Right hindlimb (tissue), 1 donor: ENCODE measurements at places on chromosomes 7 and 10.

- no peak for DNase-seq
Measured at GRCh38 chr7:36894190-36894589, 169.9 kb upstream of the AOAH start.

DNA sequence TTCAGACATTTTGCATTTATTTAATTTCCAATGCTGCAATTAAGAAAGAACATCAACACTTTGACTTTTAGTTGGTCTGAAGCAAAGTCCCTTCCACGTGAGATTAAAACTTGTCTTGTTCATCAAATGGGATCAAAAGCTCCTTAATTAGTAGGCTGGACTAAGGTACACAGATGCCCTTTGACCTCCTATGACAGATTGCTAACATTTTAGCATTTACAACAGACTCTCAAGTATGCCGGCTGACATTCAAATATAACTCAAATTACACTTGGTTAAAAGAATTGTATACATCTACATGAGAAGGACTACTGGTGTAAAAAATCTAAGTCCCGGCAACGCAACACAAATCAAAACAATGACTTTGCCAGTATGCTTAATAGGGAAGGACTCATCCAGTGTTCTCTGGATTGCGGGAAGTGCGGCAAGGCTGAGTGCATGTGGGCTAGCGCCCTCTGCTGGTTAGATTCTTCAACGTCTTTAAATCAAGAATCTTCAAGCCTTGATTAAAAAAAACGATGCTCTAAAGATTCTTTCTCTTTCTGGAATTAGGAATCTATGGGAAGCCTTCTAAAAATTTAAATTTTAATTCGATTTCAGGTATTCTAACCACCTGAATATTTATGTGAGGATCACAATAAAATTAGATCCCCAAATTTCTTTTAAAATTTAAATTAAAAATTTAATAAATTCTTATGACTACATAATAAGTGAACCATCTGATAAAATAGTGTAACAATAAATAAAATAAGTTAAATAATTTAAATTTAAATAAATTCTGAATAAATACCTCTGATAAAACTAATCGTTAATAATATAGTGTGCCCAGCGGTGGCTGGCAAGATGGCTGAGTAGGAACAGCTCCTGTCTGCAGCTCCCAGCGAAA, 444.7 kb downstream of the DGKB start:
- DNase-seq = peak; percentile 74

GRCh38 chr10:80290474-80291220, 1.2 kb upstream of the MAT1A start:
- DNase-seq = no peak

GRCh38 chr7:156429514-156429913, 211.1 kb upstream of the RNF32 start:
- DNase-seq = no peak

- no peak for DNase-seq
Measured at GRCh38 chr7:101941481-101942383, 124.3 kb downstream of the CUX1 start.

- DNase-seq = peak; percentile 16
Measured at GRCh38 chr7:128887169-128888038, 23.1 kb downstream of the KCP start.

GRCh38 chr7:33075818-33076518, 13.4 kb upstream of the NT5C3A start:
- DNase-seq = no peak

- no peak for DNase-seq
Measured at GRCh38 chr7:51198654-51199053, 118.0 kb downstream of the COBL start.

GRCh38 chr10:36783400-36783799, 342.0 kb upstream of the ANKRD30A start:
- no peak for DNase-seq

DNA sequence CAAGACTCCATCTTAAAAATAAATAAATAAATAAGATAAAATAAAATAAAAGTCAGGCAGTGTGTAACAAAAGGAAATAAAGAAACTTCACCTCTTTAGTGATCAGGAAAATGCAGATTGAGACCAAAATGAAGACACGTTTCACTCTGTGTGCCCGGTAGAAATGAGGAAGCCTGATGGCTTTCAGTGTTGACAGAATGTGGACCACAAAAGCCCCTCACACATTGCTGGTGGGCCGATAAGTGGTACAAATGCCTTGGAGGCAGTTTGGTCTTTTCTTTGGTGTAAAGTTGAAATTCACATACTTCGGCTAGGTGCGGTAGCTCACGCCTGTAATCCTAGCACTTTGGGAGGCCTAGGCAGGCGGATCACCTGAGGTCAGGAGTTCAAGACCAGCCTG, 44.5 kb upstream of the PFKFB3 start:
- DNase-seq = no peak

DNA sequence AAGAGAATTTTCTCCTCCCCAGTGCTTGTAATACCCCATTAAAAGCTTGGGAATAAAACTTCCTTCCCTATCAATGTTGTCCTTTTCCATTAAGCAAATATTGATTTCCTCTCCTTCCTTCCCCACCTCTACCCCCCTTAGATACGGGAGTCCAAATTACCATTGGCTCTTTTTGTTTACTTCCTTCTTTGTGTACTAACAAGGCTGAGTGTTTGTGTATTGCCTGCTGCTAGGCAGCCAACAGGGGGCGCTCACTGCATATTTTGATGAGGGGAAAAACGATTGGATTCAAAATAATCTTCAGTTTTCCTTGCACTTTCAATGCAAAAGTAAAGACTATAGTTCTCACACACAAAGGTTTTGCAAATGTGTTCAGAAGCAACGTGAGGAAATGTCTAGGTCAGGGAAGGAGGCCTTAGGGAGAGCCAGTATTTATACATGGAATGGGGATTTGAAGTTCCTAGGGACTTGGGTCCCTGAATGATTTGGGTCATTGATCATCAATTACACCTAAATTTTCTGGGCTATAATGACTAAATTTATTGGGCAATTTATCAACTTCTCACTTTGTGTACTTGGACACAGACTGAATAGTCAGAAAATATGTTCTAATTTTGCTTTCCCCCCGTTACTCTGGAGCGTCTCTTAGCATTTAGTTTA, 23.6 kb upstream of the VPS41 start:
- DNase-seq = peak; percentile 71

DNA sequence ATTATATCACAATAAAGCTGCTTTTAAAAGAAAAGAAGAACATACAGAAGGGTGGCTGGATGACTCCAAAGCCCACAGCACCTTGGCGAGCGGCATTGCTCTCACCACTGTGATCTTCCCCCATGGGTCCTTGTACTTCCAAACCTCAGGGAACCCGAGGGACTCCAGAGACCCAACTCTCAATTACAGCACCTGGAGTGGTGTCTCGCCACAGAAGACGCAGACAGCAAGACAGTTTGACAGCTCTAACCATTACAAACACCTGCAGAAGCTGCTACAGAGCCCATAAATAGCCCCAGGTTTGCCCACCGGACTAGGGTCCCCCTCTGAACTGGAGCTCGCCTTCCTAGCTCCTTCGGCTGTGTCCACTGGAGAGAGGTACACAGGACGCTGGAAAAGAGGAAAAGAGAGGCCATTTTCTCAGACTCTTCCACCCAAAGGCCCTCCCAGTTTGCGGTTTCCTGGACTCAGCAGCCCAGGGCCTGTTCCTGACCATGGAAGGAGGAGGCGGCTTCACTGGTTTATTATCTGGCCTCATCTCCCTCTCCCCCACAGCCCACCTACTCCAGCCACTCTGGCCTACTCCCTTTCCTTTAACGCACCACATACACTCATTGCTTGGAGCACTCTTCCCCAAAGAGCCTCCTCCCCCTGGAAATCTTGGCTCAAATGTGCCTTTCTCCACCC, 1.9 kb downstream of the PIK3AP1 start:
- DNase-seq = no peak

DNA sequence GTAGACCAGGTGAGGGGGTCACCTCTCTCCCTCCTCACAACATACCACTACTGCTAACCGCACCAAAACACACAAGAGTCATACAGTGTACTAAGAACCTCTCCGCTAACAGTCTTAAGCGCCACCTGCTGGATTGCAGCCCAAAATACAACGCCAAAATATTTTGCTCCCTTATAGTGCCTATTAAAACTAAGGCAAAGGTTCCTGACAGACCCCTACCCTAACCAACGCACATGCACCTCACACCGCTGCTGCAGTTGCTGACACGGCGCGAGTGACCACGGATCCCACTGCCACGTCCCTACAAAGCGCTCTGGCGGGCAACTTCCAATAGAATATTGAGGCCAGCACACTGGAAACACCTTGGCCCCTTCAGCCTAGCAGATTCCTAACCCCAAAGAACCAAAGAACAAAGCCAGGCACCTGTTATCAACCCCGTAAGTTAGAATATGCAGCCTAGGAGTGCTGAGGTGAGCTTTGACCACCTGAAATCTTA, 563.6 kb upstream of the SEMA3D start:
- no peak for DNase-seq

DNA sequence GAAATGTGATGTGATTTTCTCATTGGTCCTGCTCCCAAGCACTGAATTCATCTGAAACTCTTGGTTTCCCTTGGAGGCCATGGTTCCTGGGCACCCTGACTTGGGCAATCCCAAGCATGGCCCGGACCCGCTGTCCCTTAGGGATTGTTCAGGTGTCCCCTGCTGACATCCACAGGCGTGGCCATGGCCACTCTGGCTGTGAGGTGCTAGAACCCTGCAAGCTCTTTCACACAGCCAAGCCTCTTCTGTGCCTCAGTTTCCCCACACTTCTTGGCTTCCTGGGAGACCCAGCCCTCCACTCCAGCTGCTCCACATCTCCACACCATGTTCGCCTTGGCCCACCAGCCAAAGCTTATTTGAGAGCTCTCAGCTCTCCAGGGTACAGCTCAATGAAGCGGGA, 12.0 kb upstream of the AZGP1 start:
- DNase-seq = no peak

DNA sequence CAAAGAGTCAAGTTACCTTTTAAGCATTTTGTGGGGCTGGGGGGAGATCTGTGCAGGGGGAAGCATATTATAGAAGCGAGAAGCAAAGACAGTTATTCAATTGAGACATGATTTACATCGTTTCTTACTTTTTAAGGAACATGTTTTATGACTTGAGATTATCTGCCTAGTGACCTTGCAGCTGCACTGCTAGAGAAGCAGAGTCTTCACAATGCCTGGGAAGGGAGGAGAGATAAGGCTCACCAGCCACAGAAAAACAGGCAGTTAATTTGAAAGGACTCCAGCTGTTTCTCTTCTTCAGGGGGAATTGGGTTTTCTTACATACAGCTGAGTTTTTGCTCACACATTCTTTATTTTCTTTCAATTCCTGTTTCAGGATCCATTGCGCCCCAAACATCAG, 31.0 kb downstream of the PHYH start:
- no peak for DNase-seq

- no peak for DNase-seq
Measured at GRCh38 chr10:114995468-114996247, 57.7 kb downstream of the TRUB1 start.

DNA sequence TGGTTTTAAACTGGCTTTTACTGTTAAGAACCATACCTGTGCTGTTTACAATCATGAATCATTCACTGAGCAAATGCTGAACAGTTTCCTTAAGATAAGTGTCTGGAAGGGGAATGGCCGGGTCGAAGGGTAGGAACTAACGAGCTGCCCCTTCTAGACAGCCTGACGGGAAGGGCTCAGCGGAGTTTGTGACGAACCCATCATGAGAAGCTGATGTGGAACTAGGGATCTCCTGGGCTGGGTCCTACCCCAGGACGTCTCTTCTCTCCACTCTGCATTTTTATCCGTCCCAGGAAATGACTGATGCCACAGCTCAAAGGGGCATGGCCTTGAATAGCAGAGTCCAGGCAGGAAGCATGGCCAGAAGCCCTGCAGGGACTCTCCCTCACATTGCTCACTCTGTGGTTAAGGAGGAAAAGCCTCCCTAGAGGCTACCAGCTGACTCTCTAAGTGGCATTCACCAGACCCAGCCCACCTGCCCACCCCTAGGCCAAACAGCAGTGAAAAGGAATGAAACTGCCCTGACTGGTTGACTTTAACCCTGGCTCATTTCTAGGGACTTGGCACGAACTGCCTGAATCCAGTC, 112.0 kb downstream of the PFKFB3 start:
- DNase-seq = no peak

GRCh38 chr7:49878089-49878488, 104.7 kb downstream of the VWC2 start:
- no peak for DNase-seq

- no peak for DNase-seq
Measured at GRCh38 chr7:155477476-155477875, 19.5 kb downstream of the EN2 start.

- DNase-seq = no peak
Measured at GRCh38 chr7:141495057-141495456, 56.2 kb upstream of the AGK start.

- no peak for DNase-seq
Measured at GRCh38 chr7:66296-66695, 126.1 kb upstream of the FAM20C start.

DNA sequence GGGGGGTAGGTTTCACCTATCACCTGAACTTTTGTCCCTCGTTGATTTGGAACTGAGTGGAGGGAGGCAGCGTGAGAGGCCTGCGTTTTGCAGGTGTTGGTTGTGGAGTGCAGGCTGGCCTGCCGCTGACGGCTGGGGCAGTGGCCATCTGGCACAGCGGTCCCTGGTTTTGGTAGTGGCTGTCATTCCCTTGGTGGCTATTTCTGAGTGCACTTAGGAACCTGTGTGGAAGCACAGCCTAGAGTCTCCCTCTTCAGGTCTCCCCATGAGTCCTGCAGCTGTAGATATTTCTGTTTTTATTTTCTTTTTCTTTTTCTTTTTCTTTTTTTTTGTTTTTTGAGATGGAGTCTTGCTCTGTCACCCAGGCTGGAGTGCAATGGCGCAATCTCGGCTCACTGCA, 129.2 kb downstream of the CUL2 start:
- no peak for DNase-seq

GRCh38 chr10:3372281-3372680, 199.7 kb upstream of the PITRM1 start:
- DNase-seq = no peak

DNA sequence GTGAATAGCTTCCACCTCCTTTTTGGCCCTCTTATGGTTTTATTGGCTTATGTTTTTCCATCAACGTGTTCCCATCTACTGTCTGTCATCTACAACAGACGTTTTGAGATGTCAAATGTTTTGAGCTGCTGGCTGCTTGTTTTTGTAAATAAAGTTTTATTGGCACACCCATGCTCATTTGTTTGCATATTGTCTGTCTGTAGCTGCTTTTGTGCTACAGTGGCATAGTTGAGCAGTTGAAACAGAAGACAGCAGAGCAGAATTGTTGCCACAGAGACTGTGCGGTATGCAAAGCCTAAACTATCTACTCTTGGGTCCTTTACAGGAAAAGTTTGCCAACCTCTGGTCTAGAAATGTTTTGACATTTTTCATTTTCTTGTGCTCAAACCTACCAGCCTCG, 88.7 kb downstream of the VPS50 start:
- no peak for DNase-seq

DNA sequence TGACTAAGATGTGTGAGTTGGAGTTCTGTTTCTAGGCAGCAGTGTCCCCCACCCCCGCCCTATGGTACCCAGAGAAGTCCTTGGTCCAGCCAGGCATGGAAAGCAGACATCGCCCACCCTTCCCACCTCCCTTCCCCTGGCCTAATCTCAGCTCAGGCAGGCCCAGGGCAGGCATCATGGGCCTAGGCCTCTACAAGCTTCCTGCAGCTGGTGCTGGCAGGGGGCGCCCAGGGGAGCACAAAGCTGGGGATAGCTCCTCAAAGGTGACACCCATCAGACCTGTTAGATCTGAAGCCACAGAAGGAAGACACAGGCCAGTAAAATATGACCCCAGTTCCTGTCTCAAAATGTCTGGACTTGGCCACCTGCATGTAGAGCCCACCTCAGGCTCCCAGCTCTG, 18.9 kb upstream of the UNC5B start:
- DNase-seq = no peak

GRCh38 chr7:8753355-8753754, 319.9 kb downstream of the NXPH1 start:
- DNase-seq = no peak

GRCh38 chr10:51894771-51895578, 195.6 kb upstream of the CSTF2T start:
- DNase-seq = no peak
